ENCODE measurements at places on chromosomes 11 and 22.
A peak's percentile ranks its signal among the peaks of the same experiment; 100 is the strongest.

DNA sequence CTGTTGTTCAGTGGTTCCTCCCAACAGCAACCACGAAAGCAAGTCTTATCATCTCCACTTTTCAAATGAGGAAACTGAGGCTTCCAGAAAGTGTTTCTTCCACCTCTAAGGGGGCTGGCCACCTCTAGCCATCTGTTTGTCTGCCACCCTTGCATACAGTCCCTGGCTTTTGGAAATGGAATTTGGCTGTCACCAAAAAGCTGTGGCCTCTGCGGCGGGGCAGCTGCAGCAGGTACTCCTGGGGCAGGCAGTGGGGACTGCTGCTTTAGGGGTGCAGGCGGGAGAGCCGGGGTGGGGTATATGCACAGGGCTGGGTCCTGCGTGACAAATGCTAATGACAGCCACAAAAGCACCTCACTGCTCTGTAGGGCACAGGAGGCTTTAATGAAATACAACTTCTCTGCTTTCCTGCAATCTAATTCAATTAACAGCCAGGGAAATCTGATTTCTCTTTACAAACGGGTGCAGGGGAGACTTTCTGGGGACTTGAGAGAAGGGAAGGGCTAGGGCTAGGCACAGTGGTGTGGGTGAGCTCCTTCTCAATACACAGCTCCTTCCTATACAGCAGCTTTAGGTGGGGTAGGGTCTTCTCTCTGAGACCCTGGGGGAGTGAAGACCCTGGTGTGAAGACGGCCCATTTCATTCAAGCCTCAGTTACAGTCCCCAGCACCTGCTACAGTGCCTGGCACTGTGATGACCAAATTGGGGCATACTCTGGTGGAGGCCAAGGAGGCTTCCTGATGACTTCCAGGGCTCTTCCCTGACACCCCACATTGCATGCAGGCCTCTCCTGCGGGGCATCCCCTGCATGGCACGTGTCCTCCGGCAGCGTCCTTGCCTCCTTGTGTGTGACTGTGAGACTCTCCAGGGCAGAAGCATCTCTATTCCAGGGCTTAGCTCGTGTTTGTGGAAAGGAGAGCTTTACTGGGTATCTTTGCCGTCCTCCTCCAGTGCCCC, 161.6 kb downstream of the CEP164 start:
- DNase-seq = no peak

DNA sequence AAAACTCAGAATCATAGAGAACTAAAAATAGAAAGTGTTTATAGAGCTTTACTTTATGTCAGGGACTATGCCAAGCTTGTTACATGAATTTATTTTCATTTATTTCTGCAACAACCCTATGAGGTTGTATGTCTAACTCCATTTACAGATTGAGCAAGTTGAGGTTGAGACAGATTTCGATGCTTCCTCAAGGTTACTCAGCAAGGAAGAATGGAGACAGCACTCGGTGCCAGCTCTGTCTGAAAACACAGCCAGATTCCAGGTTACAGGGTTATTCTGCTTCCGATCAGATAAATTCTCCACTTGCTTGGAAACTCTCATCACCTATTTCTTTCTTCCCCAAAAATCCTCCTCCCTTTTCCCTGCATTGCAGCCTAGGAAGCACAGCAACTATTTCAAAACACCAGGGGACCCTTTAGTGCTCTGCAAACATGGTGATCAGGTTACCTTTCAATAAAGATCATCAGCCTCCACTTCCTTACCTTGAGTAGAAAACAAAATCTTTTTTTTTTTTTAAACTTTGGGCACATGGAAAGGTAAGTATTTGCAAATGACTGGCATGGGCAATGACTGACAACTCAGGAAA, 7.0 kb downstream of the MMP3 start:
- no peak for DNase-seq

- no peak for DNase-seq
Measured at GRCh38 chr22:45678961-45679912, 7.6 kb downstream of the ATXN10 start.

DNA sequence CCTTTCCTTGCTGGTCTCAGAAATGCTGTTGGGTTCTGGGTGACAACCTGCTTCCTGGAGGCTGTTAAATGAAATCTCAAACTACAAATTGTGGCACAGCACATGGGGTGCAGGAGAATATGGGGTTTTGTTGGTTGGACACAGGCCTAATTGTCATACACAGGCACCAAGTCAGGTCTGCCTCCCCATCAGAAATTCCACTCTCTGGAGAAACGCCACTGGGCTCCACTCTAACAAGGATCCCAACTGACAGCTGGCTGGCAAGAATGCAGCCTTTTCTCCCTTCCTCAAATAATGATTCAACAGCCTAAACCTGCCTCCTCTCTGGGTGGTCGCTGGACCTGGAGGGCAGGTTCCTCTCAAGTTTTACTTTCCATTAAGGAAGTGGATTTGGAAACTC, 177.8 kb upstream of the NARS2 start:
- DNase-seq = no peak

DNA sequence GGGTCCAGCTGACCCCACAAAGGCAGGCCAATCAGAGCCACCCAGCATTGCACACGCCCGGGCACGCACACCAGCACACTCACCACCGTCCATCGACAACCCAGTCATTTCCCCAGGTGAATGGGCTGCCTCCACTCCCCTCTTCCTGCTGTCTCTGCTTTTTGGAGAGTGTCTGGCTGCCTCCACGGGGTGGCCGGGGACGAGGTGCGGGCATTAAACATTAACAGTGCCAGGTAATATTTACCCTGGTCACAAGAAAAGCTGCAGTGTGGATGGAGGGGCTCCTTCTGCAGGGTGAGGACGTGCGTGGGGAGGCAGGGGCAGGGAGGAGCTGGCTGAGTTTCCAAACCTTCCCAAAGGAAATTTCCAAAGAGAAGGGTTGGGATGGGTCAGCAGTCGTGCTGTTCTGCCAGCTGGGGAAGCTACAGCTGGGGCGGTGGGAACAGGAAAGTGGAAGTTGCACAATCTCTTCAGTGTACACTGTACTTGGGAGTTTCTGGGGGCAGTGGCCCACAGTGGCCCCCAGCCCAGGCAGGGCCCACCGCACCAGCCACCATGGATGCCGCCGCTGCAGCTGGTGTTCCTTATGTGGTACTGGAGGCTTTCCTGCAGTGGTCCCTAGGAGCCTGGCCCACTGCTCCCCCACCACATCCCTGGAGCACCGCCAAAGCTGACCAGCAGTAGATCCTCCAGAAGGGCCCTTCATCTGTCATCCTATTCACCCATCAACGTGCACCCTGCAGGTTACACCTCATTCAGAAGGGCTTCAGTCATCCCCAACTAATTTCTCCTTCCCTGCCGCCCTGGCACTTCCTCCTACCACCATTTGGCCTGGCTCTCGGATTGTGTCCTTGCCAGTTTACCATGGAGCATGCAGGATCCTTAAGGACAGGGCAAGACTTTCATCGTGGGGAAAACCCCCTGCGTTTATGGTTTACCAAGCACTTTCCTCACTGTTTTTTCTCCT, at the start of gene FXYD2:
Gene FXYD2, minus strand, starts transcription at position 174 of the 967 bp plus-strand sequence. Its CDS starts 66 bp downstream, at position 108.
- DNase-seq = peak; percentile 62

DNA sequence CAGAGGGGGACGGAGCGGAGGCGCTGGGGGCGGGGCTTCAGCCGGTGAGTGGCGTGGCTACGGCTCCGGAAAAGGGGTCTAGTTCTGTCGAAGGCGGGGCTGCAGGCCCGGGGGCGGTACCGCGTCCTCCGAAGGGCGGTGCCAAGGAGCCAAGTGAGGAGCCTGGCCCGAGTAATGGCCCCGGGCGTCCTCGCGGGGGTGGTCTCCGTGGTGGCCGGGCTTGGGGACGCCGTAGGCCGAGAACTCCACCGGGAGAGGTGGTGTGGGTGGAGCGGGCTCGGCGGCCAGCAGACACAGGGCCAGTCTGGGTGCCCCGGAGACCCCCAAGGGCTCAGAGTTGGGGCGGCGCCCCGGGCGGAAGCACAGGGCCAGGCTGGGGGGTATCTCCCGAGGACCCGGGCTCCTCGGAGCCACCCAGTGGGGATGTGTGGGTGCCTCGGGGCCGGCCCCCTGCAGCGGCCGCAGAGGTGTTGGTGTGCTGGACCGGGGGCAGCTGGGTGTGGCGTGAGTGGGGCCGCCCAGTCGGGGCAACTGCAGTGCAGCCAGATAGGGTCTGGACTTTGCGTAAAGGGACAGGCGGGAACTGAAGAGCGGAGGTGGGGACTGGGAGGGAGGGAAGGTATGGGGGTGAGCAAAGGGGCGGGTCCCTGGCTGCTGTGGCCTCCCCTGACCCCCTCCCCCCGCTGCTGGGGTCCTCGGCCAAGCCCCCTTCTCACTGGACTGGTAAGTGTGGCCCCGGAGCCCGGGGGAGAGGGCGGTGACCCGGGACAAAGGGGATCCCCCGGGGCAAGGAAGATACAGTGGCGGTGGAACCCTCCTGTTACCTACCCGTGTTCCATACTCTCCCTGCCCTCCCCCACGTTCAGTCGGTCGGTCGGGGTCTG, 838 bp downstream of the FKBP2 start:
- peak; percentile 66 for DNase-seq

GRCh38 chr11:10622108-10622507, 53.6 kb upstream of the LYVE1 start:
- DNase-seq = no peak

DNA sequence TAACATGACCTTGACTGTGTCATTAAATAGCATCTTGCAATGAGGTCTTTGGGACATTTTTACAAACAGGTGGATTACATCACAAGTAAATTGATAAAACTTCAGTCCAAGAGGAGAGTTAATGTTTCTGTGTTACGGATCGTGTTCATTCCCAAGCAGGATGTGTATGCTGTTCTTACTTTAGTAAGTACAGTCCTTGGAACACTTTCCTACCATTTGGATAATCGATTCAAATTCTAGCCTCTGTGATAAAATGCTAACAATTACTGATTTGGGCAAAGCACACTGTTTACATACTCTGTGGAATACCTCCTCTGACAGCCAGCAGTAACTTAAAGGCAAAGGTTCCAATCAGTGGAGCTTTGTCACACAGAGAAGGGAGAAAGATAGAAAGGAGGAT, 351.7 kb downstream of the FAT3 start:
- DNase-seq = no peak

GRCh38 chr11:6862961-6863360, at the start of gene OR10A2:
OR10A2 (plus strand) TSS chr11:6863057; CDS start chr11:6869755, 6,698 bp downstream.
- no peak for DNase-seq

DNA sequence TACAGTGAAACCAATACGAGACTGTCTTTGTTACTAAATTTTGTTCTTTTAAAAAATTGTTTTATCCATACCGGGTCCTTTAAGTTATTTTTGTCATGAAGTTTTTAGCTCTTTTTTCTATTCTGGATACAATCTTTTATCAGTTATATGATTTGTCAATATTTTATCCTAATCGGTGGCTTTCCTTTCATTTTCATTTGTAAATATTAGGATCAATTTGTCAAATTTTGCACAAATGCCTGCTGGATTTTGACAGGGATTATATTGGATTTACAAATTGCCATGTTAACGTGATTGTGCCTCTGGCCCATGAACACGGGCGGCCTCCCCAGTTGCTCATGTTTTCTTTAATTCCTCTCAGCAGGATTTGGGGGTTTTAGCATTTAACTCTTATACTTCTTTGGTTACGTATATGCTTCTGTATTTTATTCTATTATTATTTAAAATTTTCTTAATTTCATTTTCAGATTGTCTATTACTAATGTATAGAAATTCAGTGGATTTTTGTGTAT, 20.7 kb upstream of the KRTAP5-6 start:
- no peak for DNase-seq

DNA sequence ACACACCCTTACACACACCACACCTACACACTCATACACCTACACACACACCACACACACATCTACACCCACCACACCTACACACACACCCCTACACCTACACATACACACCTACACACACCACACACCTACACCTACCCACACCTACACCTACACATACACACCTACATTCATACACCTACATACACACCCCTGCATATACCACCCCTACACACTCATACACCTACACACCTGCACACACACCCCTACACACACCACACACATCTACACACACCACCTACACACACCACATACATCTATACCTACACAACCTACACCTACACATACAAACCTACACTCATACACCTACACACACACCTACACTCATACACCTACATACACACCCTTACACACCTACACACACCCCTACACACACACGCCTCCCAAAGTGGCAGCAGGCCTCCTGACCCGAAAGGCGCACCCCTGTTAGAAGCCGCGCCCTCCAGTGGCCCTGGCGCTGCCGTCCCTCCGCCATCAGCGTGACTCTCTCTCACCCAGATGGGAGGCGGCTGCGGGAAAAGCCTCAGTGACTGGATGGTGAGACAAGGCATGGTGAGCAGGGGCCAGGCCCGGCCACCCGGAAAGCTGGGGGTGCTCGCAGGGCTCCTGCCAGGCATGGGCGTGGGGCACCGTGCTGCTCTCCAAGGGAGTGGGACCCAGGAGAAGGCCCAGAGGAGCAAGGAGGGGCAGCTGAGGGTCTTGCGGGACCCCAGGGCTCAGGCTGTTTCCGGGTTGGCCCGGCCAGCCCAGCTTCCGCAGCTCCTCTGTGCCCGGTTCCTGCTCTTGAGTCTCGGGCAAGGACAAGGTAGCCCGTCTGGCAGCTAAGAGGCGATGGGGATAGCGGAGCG, 37.0 kb upstream of the HMOX1 start:
- no peak for DNase-seq

DNA sequence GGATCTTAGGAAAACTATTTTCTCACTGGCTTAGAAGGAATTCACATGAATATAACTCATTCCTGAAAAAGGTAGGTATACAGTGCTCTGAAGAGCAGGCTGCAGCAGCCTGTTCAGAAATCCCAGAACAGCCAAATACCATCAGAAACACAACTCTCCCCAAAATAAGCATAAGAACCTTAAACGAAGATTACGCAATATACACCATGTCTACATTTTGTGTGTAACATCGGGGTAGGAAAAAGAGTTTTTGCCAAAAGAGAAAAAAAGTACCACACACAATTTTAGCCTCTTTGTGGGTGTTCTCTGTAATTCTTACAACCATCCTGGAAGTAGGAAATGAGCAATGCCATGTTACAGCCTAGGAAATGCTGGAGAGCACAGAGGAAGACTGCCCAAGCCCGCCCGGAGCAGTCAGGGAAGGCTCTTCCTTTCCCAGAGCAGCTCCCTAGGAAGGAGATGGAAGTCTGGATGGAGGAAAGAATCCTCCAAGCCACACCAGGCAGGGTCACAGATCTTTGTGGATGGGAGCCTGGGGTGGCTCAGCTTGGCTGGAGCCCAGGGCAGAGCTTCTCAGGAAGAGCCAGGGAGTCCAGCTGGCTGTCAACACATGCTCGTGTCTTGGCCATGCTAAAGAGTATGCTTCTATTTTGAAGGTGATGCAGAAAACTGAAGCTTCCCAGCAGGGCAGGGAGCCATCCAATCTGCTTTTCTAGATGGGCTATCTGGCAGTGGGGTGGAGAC, 49.7 kb upstream of the ARFGAP3 start:
- peak; percentile 75 for DNase-seq

DNA sequence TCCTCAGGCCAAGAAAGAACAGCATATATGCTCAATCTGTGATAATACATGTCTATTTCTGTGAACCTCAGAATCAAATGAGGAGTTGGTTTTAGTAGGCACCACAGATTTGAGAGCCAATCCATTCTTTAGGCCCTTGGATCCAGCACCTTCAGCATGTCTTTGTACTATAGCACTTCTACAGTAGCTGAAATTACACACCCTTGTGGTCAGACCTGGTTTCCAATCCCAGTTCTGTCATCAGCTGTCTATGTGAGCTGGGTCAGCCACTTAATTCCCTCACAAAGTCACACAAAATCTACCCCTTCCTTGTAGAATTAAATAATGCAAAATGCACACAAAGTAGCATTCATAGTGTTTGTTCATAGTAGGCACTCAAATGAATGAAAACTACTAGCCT, 381.3 kb upstream of the LARGE1 start:
- DNase-seq = no peak
